ENCODE measurements at places on chromosomes 1 and 21.

DNA sequence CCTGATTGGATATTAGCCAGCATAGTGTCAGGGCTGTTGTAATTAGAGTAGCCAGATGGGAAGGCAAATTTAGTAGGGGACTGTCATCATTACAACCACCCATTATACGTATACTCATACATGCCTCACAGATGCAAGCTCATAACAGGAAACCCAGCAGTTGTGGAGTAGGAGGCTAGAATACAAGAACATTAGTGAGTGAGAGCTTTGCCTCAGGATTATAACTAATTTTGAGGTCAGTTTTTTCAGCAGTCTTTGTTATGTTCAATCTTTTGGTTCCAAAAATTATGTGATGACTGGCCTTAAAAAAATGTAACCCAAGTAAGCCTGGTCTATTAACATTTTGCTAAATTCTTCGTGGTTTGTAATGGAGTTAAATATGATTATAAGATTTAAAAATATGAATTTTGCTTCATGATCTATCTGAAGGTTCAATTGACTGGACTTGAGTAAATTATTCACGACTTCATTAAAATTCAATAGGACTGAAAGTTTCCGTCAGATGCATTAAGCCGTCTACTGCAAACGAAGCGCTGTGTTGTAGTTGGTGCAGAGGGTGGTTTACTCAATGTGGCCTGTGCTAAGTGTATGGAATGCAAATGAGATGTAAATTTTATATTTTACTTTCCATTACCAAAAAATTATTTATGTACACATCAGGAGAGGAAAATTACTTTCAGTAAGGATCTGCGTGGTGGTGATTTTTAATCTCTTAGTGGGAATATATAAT lies 48.8 kb downstream of the KCNK1 start:
- DNase-seq: peak; percentile 63

- no peak for DNase-seq
Measured at GRCh38 chr1:248114890-248115289, 19.9 kb downstream of the OR2L13 start.

GRCh38 chr1:175000697-175001187 lies 995 bp downstream of the CACYBP start:
- DNase-seq: no peak

DNA sequence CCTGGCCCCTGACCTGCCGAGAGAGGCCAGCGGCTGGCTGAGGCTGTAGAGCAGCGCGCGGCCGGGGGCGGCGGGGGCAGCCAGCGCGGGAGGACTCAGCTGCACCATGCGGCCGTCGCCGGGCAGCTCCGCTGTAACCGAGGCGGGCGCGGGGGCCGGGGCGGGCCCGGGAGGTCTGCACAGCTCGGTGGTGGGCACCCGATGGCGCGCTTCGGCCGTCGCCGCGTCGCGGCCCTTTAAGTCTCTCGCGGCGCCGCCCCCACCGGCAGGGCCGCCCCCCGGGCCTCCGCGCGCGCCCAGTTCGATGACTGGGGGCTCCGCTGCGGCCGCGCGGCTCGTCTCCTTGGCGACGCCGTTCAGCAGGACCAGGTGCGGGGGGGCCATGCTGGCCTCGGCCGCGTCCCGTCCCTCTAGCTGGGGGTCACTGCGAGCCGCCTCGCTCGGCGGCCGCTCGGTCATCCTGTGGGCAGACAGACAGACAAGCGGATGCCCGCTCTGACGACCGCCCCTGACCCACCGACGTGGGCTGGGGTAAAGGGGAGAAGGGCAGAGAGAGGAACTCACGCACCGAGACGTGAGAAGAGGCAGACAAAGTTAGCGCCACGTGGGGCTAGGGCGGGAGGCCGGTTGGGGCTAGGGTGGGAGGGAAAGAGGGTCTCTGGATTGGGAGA lies 6.5 kb downstream of the TAL1 start:
- no peak for DNase-seq

DNA sequence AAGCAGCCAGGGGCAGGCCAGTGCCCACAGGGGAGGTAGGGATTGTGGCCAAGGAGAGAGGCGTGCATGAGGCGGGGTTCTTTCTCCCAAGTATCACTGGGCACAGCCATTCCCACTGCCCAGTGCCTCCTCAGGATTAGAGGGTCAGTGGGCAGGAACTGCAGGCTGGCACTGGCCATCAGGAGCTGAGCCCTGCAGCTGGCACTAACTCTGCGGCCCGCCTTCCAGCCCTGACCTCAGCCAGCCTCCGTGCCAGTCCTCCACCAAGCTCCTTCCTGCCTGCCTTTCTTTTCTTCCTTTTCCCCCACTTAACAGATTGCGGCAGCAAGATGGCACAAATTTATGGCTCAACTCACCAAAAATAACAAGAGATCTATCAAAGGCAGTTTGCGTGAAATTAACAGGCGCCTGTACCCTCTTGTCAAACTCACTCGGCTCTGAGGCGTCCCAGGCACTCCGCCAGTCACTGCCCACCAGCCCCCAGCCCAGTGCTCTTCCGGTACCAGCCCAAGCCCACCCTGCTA lies 11.1 kb downstream of the ADGRB2 start:
- peak; percentile 74 for DNase-seq

- no peak for DNase-seq
Measured at GRCh38 chr1:56120021-56120420, 459.3 kb downstream of the PLPP3 start.

DNA sequence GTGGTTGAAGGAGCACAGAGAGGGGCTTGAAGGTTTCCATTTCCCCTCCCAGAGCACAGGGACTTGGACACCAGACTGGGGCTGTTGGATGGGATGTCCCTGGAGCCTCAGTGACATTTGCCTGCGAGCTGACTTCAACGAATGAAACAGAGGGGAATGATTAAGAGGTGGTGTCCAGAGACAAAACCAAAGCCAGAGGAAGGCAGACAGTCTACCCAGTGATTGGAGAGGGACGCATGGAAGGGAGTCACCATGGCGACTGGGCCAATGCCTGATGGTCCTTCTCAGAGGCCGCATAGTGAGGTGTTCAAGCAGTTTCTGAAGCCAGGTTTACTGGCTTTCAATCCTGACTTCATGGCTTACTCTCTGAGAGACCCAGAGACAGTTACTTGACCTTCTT lies 77.2 kb downstream of the NUF2 start:
- DNase-seq: no peak

DNA sequence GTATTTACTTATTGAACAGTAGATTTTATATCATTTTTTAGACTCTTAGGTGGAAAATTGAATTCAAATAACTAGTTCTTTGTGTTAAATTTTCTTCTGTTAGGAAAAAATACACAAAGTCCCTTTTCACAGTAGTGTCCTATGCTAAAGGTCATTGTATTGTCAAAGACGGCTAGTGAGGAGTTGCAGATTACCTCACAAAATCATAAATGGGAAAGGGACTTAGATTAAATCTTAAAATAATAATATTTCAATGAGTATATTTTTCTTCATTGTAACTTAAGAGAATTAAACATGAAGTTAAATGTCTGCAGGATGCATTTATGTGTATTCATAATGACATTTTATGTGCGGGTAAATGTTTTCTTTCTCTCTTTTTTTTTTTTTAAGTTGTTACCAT lies 32.7 kb downstream of the LYPLAL1 start:
- no peak for DNase-seq

- no peak for DNase-seq
Measured at GRCh38 chr21:36162631-36163030, 6.0 kb downstream of the DOP1B start.

- no peak for DNase-seq
Measured at GRCh38 chr1:234887016-234887900, 241.4 kb downstream of the TOMM20 start.

GRCh38 chr1:100131623-100132022 lies 1.1 kb downstream of the SASS6 start:
- DNase-seq: no peak

GRCh38 chr1:194209920-194210319 lies 1023.5 kb upstream of the B3GALT2 start:
- no peak for DNase-seq

DNA sequence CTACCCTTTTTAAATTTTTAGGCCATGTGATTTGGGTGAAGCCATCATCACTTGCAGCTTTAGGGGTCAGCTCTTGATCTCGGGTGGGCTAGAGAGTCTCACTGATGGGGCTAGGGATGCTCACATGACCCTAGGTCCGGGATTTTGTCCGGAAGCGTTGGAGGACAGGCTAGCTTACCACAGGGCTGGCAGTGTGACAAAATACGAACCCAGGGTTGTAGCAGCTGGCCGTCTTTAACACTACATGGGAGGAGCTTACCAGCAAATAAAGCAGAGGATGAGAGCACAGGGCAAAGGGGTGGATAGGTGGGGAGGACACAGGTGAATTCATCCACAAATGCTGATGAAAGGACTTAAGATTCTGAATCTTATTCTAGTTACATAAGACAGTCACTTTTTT lies 21.9 kb downstream of the GPR161 start:
- DNase-seq: no peak

DNA sequence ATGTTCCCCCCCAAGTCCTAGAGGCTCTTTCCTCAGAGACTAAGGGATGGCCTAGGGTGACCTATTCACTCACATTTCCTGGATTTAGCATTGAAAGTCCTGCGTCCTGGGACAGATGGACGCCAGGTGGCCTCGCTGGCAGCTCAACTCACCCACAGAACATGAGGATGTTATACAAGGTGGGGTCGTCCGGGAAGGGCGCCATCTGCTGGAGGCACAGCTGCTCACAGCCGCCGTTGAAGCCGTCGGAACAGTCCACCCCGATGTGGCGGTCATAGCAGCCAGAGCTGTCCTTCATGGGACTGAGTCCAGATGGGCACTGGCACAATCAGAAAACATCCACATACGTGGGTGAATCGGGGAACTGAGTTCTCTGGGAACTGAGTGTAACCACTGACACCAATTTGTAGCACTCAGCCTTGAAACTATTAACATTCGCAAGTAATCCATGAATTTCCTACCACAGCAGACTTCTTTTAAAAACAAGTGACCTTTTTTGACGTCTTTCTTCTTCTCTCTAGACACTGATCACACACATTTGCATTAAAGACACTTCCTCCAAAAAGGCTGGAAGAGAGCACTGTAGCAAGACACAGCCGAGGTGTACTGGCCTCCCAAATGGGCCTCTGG lies 215.4 kb downstream of the ASTN1 start:
- no peak for DNase-seq

GRCh38 chr1:212753749-212754148 lies 37.8 kb downstream of the NSL1 start:
- DNase-seq: no peak

DNA sequence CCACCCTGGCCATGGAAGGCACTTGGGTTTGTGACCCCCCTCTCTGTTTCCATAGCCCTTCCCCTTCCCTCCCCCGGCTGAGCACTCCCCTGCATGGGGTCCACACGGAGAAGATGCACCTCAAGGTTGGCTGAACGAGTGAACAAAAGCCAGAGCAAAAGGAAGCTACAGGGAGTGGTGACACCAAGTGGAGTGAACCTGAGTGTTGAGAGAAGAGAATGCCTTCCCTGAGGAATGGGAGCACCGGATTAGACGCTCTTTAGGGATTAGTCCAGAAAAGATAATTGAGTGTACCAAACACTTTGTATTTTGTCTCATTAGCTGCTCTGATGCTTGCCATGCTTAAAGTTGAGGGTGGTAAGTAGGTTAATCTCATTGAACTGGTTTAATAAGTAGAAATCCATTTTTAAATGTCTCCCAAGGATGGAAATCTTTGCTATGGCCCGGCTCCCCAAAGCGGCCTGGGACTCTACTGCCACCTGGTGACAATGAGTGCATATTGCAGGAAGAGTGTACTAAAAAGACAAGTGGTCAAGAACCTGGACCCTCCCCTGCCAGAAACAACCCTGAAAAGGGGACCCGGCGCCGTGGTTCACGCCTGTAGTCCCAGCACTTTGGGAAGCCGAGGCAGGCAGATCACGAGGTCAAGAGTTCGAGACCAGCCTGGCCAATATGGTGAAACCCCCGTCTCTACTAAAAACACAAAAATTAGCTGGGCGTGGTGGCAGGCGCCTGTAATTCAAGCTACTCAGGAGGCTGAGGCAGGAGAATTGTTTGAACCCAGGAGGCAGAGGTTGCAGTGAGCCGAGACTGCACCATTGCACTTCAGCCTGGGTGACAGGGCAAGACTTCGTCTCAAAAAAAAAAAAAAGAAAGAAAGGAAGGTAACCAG lies 150.6 kb upstream of the ZC3H12A start:
- peak; percentile 36 for DNase-seq

DNA sequence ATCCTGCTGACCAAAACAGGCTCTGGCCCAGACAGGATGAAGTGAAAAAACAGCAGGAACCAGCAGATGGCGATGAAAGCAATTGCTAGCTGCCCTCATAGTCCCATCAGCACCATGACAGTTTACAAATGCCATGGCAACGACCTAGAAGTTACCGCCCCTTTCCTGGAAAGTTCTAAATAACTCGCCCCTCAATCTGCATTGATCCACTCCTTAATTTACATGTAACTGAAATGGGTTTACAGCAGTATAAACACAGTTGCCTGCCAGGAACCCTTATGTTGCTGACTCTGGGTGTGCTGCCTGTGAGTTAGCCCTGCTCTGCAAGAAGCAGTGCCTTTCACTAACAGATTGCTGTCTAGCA lies 65.5 kb upstream of the CR1L start:
- DNase-seq: peak; percentile 27

GRCh38 chr1:83725735-83726360 lies 273.1 kb downstream of the TTLL7 start:
- DNase-seq: no peak

DNA sequence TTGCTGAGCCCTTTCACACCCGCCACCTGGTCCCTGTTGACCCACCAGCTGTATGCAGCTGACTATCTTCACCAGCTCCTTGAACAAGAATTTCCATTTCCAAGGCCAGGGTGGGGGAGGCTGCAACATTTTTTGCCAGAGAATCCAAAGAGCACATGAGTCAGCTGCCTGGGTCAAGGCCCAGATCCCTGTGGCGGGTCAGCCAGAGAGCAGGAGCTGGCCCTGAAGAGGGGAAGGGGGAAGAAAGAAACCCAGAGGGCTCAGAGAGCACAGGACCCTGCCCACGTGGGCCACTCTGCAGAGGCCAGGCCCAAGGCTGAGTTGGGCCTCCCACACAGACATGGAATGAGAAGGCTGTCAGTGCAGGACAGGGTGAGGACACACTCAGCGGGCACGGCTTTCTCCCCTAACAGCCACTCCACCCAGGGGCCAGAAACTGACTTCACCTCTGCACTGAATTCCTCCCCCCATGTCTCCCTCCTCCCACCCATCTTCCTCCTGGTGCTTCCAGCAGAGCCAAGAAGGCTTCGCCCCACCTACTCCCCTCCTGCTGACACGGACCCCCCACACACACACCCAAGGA lies 28.9 kb downstream of the S100A6 start:
- DNase-seq: peak; percentile 53

GRCh38 chr1:245825128-245825901 lies 670.5 kb downstream of the KIF26B start:
- no peak for DNase-seq
